Left ventricle myocardium superior (tissue), 1 donor: ENCODE measurements at places on chromosomes 2 and 18. TPM values are rescaled to one million over a fixed set of nuclear protein-coding genes. Genes with fewer than 3 reads are reported as not detected.
A peak's percentile ranks its signal among the peaks of the same experiment; 100 is the strongest.

The RASGRP3 gene
- total RNA-seq, result 53.8 TPM

GRCh38 chr2:165911231-165911630, 42.3 kb downstream of the TTC21B start:
- DNase-seq, result no peak

GRCh38 chr2:45616658-45617411, 5.8 kb upstream of the SRBD1 start:
- DNase-seq, result no peak

- no peak for DNase-seq
Observed at GRCh38 chr18:13546638-13547037, 179.7 kb downstream of the FAM210A start.

DNA sequence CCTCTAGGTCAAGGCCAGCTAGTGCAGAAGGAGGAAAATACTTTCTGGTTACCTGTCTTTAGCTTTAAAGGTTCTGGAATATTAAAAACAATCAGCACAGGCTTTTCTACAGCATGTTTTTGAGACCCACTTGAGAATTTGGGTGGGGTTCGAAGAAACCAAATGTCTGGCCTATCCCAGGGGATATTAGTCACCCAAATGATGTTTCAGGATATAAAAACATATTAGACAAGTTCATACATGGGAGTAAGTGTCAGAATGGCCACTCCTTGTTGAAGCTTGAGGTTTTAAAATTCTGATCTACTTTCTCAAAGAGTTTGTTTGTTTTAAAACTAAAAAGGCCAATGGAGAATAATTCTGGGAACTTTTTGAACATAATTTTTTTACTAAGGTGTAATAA, 158.6 kb upstream of the DLX2 start:
- DNase-seq, result no peak

The CXCR2 gene
- total RNA-seq, result 1.1 TPM

The TCF7L1 gene
- 7.1 TPM for total RNA-seq

- no peak for DNase-seq
Observed at GRCh38 chr2:25473131-25473530, 131.4 kb upstream of the DNMT3A start.

- no peak for DNase-seq
Observed at GRCh38 chr2:102708847-102709559, 52.8 kb upstream of the TMEM182 start.

GRCh38 chr2:177535958-177536504, 143.5 kb downstream of the AGPS start:
- DNase-seq, result no peak

DNA sequence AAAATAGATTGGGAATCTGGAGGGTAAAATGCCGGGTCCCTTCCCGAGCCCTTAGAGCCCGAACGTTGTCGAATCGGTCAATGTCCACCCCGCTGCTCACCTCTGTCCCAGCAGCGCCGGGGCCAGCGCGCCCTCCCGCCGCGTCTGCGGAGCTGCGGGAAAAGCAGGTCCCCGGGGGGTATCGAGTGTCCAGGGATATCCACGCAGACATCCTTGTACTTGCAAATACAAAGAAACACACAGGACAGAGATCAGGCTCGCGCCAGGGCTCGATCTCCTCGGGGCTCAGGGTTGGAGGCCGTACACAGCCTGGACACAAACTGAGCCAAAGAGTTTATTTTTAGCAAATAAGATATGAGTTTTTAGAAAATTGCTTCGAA, 2.3 kb upstream of the GATA6 start:
- peak; percentile 67 for DNase-seq

GRCh38 chr2:43078781-43079755, 147.3 kb downstream of the ZFP36L2 start:
- no peak for DNase-seq

DNA sequence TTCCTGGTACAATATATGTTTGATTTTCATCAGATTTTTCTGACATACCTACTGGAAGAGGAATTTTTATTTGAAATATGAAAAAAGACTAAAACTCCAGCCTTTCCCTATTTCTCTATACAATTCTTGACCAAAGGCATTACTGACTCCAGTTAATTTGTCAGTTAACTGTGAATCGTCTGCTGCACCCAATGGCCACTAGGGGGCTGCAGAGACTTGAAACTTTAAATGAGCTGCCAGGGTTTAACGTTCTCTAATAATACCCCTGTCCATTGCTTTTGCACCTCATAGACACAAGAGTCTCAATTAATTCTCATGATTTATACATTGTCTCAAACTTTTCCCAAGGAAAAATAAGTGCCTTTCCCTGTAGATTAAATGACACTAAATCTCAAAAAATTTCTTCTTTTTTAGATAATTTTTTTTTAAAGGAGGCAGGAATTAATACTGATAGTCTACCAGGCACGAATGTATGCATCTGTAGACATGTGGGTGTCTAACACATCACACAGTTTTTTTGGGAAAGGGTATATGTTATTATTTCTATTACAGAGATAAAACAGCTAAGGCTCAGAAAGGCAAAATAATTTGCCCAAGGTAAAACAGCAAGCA, 1.8 kb upstream of the ALK start:
- peak; percentile 70 for DNase-seq

The SERPINB10 gene
- total RNA-seq, result not detected

GRCh38 chr18:65811307-65811706, 60.5 kb downstream of the CDH7 start:
- no peak for DNase-seq

DNA sequence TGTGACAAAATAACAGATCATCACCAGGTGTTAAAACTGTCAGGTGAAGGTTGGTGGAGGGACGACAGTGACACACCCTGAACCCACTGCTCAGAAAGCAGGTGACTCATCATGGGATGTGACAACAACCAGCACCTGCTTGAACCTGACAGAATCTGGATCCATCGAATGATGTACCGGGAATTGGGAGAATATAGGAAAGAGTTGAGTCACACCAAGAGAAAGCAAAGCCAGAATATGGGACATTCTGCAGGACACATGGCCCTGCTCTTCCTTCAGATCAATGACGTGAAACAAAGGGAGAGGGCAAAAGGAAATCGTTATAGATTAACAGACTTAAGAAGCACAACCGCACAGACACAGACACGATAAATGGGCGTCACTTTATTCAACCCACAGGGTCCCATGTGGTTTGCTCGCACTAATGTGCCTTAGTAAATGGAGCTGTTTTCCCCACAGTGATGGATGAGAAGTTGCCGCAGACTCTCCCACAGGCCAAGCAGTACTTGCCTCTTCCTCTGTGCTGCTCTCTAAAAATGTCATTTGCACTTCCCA, 100.1 kb downstream of the CRACDL start:
- DNase-seq, result no peak

DNA sequence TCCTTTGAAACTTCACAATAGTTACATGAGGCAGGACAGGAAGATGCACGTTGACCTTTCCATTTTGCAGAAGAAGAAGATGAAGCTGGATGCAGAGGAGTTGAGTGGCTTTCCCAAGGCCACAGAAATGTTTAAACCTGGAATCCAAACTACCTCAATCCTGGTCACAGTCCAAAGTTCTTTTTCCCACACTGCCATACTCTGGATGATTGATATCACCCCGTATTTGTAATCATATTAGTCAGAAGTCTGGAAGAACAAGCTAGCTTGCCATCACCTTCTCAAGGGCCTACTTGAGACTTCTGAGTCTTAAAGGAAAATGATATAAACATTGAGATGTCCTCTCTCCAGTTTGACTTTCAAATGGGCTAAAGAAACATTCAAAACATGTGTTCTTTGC, 190.1 kb downstream of the LNPK start:
- no peak for DNase-seq

The GKN2 gene
- total RNA-seq, result not detected

The SCRN3 gene
- 43.5 TPM for total RNA-seq
